ENCODE measurements at places on chromosomes 6 and 20.

DNA sequence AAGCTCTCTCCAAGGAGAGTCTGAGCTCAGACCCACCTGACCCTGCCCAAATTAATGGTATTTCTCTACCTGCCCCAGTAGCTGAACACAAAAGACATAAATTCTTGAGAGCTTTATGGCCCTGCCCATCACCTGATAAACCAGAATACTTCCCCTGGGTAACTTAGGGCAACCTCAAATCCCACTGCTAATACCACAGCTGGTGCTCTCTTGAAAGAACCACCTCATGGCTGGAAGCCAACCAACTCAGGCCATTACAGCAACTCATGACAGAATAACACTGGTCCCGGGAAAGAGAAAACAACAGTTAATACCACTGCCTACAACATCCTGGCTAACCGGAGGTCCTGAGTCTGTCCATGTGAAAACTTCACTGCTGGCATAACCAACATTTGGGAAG, 328.6 kb downstream of the NKAIN2 start:
- no peak for ATAC-seq

DNA sequence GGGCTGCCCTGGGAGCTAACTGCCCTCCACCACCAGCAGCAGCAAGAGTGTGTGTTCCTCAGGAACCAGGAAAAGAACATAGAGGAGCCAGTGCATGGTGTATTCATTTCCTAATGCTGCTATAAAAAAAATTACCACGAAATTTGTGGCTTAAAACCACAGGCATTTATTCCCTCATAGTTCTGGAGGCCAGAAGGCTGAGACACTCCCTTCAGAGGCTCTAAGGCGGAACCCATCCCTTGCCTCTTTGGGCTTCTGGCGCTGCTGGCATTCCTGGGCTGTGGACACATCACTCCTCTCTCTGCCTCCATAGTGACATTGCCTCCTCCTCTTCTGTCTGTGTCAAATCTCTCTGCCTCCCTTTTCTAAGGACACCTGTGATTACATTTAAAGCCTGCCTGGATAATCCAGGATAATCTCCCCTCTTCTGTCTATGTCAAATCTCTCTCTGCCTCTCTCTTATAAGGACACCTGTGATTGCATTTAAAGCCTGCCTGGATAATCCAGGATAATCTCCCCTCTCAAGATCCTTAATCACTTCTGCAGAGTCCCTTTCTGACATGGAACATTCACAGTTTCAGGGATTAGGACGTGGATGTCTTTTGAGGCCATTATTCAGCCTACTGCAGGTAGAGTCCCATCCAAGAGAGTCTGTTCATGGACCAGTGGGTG, 54.7 kb downstream of the NDUFAF5 start:
- ATAC-seq, result no peak

- ATAC-seq, result no peak
Observed at GRCh38 chr6:163463180-163463579, 48.7 kb downstream of the QKI start.

GRCh38 chr20:7348253-7348652, 580.8 kb downstream of the BMP2 start:
- ATAC-seq, result no peak

DNA sequence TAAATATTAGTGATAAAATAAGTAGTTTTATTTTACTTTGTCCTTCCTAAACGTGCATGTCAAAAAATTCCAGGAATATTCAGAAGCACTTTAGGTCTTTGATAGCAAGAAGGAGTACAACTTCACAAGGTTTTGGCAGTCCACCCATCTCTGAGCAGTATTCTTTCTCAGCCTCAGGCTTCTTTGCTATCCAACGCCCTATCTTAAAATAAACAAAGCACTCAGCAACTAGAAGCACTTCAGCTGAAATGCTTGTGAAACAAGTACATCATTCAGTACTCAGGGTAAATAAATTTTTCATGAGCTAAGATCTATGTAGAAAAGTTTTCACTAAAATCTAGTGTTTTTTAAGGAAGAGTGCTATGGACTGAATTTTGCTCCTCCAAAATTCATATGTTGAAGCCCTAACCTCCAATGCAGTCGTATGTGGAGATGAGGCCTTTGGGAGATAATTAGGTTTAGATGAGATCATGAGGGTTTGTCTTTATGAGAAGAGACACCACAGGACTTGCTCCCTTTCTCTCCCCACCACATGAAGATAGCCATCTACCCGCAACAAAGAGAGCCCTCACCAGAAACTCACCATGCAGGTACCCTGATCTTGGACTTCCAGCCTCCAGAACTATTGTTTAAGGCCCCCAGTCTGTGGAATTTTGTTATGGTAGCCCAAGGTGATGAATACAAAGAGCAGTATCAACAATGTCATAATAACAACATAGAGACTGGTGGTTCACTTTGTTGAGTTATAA, 539.1 kb downstream of the TFAP2A start:
- no peak for ATAC-seq

- ATAC-seq, result no peak
Observed at GRCh38 chr6:150993253-150993652, 127.8 kb downstream of the MTHFD1L start.

DNA sequence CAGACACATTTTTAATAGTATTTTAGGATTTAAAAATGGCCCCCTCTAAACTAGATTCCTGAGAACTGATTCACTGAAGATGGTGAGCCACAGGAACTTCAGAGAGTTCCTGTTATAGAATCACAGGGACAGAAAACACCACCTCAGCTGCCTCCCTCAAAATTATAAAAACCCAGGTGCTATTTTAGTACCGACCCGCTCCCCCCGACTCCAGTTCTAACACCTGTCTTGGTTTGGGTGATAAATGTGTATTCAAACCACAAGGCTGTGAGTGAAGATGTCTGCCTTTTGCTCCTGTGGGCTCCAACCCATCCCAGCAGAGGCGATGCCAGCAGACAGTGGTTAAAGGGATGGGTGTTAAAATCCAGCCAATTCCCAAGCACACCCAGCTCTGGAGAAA, 127.4 kb upstream of the LY86 start:
- ATAC-seq, result no peak

- ATAC-seq, result no peak
Observed at GRCh38 chr20:36320261-36320897, 14.2 kb downstream of the DLGAP4 start.

DNA sequence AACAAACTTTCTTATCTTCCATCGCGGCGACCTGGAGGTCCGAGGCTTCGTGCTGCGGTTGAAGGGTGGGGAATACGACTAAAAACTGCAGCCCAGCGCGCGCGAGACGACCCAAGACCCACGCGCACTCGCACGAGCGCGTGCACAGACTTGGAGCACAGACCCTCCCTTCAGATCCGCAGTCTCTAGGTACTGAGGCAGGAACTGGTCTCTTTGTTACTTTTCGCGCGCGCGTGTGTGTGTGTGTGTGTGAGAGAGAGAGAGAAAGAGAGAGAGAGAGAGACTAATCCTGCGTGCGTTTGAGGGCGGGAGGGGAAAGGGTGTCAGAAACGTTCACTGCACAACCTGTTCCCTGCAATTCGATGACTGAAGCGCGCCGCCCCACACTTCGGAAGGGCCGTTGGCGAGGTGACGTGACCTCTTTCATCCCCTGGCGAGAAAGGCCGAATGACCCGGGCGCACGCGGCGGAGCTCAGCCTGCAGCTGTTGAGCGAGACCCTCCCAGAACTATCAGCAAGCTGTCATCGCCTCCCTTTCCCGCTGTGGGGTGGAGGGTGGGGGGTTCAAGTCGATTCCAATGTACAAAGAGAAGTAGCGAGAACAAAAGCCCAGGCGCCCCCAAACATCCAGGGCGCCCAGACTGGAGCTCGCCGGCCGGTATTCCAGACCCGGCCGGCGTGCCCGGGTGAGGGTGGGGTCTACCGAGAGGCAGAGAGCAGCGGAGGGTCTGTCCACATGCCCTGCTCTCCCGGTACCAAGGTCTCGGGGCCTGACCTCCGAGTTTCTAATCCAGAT, 1.5 kb upstream of the TUBB2B start:
- no peak for ATAC-seq

- ATAC-seq, result no peak
Observed at GRCh38 chr6:88983532-88983931, 20.1 kb upstream of the RNGTT start.

Data from gastroesophageal sphincter (tissue), 4 donors.